ENCODE measurements at places on chromosomes 12 and 14.

- no peak for DNase-seq
These were observed 265.5 kb downstream of the CACNA1C start for GRCh38 chr12:2318286-2318685.

GRCh38 chr12:8596561-8596960 is 16.1 kb downstream of the AICDA start:
- no peak for DNase-seq

- DNase-seq = no peak
These were observed 11.4 kb downstream of the INF2 start for GRCh38 chr14:104700747-104701217.

DNA sequence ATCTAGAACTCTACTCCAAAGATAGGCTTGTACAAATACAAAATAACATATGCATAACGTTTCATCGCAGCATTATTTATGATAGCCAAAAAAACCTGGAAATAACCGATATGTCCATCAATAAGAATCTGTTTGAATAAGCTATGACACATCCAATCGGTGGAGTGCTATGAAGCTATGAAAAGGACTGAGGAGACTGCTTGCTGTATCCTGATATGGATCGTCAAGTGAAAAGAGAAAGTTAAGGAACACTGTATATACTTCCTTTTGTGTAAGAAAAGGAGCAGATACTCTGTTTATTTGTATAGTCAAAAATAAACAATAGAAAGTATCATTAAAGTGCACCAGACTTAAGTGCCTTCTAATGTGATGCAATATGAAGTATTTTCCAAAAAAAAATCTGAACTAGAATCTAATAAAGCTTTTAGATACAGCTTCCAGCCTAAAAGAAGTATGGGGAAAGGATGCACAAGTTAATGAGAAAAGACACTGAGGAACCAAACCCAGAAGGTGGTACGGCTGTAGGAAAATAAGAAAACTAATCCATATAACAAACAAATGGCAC is 645 bp upstream of the KLHDC1 start:
- no peak for DNase-seq

- DNase-seq = peak; percentile 65
These were observed 341.8 kb downstream of the C12orf50 start for GRCh38 chr12:87687362-87687761.

DNA sequence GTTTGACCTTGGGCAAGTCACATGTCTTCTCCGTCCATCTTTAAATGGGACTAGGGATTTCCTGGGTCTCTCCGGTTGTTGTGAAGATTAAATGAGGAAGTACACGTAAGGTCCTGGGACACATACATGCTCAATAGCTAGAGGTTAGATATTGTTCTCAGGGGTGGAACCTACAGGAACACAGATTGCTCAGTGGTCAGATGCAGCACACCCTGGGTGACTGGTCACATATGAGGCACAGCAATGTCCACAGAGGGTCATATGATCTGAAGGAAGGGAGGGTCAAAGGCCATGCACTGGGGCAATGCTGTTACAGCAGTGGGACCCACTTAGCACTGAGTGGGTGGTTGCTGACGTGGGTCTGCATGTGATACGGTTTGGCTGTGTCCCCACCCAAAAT is 11.4 kb upstream of the SLC8B1 start:
- no peak for DNase-seq

DNA sequence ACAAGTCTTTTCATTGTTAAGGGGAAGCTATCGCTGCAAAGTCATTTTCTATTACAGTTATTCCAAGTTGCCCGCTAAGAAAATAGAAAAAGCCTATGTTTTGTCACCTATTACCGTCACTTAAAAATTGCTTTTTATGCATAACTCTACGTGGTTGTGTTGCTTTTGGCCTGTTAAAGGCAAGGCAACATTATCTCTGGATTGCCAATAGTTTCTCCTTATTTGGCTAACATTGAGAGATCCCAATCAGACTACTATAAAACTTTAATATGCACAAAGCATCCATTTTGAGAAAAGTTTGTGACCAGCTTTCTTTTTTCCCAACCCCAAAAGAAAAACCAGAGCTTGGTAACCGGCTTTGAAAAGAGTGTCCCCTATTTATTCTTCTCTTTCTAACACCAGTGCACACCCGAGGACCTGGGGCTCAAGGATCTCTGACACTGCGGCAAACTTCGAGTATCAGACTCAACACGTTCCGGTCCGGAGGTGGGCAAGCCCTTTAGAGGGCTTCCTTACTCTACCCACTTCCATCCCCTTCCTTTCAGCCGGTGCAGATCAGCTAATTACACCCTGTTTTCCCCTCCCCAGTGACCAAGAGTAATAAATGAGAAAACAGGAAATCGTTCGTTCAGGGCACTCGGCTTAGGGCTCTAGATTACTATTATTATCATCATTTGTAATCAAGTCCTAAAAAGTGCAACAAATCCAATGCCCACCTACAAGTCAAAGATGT is 1.2 kb downstream of the PPP1R12A start:
- no peak for DNase-seq

- DNase-seq = no peak
These were observed 53.6 kb downstream of the SLC25A21 start for GRCh38 chr14:37118673-37119366.

GRCh38 chr12:94660436-94660835 is 10.1 kb upstream of the TMCC3 start:
- DNase-seq = no peak

DNA sequence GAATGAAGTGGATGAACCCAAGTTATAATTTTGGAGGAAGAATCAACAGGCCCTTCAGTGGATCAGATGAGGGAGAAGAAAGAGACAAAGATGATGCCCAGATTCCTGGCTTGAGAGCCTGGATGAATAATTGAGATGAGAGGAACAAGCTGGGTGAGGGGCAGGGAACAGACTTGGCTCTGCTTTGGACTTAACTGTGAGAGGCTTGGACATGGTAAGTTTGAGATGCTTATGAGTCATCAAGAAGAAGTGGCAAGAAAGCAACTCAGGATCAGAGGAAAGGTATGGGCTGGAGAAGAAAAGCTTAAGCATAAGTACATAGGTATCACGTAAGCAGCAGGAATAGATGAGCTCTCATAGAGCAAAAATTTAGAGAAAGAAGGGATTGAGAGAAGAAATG is 55.3 kb downstream of the FIGNL2 start:
- peak; percentile 20 for DNase-seq

DNA sequence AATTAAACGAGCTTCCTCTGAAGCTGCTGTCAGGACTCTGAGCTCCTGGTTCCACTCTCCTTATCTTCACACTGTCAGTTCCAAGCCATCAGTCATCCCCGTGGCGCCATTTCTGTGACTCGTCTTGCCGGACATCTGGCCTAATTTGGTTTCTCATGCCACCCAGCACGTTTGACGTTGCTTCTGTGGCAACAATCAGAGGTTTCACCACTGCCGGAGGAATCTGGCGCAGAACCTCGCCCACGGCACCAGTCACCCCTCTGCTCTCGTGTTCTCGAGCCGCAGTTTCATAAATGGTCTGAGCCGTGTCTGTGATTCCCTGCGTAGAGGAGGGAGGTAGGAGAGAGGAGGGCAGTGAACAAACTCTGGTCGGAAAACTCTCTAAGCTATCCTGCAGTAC is 29.7 kb downstream of the BDKRB1 start:
- no peak for DNase-seq

DNA sequence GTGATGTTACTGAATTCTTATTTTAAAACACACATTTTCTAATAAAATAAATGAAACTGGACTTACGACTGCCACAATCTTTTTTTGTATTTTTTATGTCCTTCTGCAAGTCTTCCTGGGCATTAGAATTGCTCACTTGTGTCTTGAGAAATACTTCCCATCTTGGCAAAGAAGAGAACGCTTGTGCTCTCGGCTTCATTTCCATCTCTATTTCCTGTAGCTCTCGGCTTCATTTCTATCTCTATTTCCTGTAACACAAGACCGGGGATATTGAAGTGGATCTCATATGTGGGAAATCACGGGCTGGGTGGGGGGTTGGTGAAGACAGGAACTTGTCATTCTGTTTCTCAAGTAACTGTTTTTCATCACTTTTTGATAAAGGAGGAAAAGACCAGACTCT is 77.9 kb downstream of the EP400 start:
- no peak for DNase-seq

GRCh38 chr14:35046751-35047536 is 872 bp downstream of the FAM177A1 start:
- DNase-seq = no peak

- DNase-seq = no peak
These were observed 90.1 kb downstream of the STXBP6 start for GRCh38 chr14:24959791-24960331.

DNA sequence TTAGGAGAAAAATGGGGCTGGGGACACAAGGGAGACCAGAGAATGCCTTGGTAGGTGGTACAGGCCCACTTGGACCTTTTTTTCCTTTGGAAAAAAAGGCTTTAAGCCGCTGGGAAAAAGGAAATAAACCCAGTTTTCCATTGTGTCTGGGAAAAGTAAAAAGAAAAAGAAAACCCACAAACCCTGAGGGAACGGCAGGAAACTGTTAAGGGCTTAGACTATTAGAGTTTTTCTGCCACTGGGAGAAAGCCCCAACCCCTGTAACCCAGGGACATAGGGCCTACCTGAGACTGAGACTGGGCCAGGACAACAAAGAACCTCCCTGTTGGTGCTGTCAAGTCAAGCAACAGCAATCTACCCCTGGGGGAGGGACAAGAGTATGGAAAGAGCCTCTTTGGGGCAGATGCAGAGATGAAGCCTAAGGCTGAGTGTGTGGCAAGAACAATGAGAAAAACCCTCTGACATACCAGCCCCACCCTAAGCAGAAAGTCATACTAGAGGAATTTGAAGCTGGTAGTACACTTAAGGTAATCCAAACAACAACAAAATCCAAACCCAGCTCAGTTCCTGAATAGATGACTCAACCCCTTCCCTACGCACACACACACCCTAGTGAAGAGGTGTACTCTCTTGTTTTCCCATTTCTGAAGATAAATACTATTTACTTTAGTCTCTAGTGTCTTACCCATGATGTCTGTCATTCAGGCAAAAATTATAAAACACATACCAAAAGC is 22.8 kb downstream of the ATF1 start:
- peak; percentile 82 for DNase-seq

- DNase-seq = no peak
These were observed 77.8 kb downstream of the DDX51 start for GRCh38 chr12:132066345-132066685.

DNA sequence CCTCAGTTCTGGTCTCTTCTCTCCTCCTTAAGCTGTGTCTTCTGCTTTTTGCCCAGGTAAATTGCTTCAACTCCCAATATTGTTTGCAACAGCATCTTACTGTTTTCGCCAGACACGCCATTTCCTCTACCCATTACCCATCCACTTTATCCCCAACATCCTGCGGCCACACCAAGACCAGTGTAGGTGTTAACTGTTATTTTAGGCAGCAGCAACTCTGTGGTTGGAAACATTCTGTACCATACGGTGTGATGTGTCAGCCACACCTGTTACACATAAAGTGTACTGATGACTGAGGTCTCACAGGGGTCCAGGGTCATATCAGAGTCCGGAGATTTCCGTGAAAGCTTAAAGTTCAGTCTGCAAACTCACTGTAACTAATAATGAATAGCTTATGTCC is 21.8 kb upstream of the KLRD1 start:
- no peak for DNase-seq

GRCh38 chr14:104935955-104936354 is 11.3 kb downstream of the PLD4 start:
- DNase-seq = no peak

- DNase-seq = no peak
These were observed 40.5 kb downstream of the CD163L1 start for GRCh38 chr12:7403466-7403865.

- no peak for DNase-seq
These were observed 16.2 kb upstream of the IGF1 start for GRCh38 chr12:102496591-102496990.

DNA sequence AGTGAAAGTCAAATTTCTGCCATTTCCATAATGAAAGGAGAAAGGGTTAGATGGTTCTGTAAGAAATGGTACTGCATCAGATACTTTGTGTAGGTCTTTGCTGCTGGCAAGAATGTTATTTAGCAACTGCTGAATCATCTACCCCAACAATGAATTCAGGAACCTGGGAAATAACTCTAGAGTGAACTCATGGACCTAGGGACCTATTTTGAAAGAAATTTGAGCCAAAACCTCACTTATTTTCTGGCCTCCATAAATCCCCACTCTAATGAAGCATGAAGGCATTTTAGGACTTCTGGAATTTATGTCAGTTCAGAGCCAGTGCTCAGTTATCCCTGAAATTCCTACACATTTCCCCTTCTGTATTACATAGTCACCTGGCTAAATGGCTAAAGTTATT is 50.9 kb upstream of the CPNE8 start:
- DNase-seq = no peak

DNA sequence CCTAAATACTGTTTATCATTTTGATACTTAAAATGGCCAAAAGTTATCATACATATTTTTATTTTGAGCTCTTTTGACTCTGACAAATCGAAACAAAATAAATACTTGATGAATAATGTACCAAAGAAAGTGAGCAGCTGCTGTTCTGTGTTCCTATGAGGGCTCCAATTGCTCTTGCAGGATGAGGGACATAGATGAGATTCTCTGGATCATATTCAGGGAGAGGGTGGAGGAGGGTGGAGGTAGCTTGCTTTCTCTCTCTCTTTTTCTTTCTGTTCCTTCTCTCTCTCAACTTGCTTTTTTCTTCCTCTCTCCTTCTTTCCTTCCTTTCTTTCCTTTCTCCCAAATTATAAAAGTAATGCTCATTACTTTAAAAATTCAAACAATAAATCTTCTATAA is 8.9 kb upstream of the MYH7 start:
- DNase-seq = no peak

- DNase-seq = no peak
These were observed 129.9 kb downstream of the GRIP1 start for GRCh38 chr12:66549050-66549389.

- DNase-seq = peak; percentile 31
These were observed 58.0 kb downstream of the SYNE2 start for GRCh38 chr14:63910583-63911363.

DNA sequence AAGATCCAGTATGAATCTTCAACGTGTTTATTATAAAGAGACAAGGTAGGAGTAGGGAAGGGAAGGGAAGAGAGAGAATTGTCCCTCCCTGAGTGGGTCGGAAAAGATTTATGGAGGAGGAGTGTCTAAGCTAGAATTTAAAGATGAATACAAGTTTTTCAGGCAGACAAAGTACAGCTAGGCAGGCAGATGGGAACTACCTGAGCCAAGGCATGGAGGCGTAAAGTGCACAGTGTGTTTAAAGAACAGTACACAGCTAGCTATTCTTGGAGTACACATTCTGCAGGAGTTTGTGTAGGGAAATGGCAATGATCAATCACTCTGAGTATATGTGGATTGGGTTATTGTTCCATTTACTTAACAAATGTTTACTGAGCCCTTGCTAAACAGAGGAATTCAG is 20.1 kb downstream of the PLEKHG7 start:
- no peak for DNase-seq

GRCh38 chr14:31229638-31230572 is 22.3 kb upstream of the HECTD1 start:
- DNase-seq = peak; percentile 90

DNA sequence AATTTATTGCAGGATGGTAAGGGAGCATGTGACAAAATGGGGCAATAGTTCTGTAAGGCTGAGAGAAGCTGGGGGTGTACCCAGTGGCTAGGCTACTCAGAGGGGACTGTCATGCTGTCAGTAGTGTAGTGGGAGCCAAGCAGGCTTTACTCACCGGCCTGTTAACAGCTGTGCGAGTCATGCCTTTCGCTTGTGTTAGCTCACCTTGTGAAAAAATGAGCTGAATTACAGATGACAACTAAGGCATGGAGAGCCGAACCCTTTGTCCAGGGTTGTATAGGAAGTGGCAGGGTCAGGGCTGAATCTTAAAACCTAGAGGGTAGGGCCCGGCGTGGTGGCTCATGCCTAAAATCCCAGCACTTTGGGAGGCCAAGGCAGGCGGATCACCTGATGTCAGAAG is 37.9 kb downstream of the SH2B3 start:
- DNase-seq = no peak

- no peak for DNase-seq
These were observed 92.9 kb upstream of the NEDD1 start for GRCh38 chr12:96814200-96814599.
